Pericardium fibroblast (primary cell): ENCODE measurements at places on chromosomes 3 and 15. TPM values are rescaled to one million over a fixed set of nuclear protein-coding genes. Genes with fewer than 3 reads are reported as not detected.

LIPC gene
- total RNA-seq = 0.43 and 0.47 TPM in 2 replicates

ITIH3 gene
- 0.51 and 10.7 TPM in 2 replicates for total RNA-seq

CACNA2D2 gene
- total RNA-seq = 0.12 TPM in 1 of 2 replicates, not detected in the other

PRKAR2A gene
- 16.3 and 27.3 TPM in 2 replicates for total RNA-seq

POU1F1 gene
- total RNA-seq = not detected in 2 replicates

CLDN16 gene
- not detected in 2 replicates for total RNA-seq

SLC22A13 gene
- total RNA-seq = not detected in 2 replicates

XCR1 gene
- not detected in 2 replicates for total RNA-seq

SEMA3F gene
- total RNA-seq = 26.8 and 43.8 TPM in 2 replicates

KLHL6 gene
- total RNA-seq = not detected in 2 replicates

CAMP gene
- total RNA-seq = not detected in 2 replicates

DAZL gene
- not detected in 2 replicates for total RNA-seq

CCR9 gene
- total RNA-seq = not detected in 2 replicates

UROC1 gene
- not detected in 2 replicates for total RNA-seq

CP gene
- 0.47 TPM in 1 of 2 replicates, not detected in the other for total RNA-seq

MYO5C gene
- total RNA-seq = under 0.01 and 0.34 TPM in 2 replicates

SPATA16 gene
- not detected in 2 replicates for total RNA-seq

TCTA gene
- 16.4 and 41.9 TPM in 2 replicates for total RNA-seq

ISLR2 gene
- total RNA-seq = under 0.01 and 0.09 TPM in 2 replicates

CD200R1 gene
- not detected in 2 replicates for total RNA-seq

TPRG1 gene
- 0.47 and 1.4 TPM in 2 replicates for total RNA-seq

B3GNT5 gene
- total RNA-seq = 5.8 and 6.8 TPM in 2 replicates

SHC4 gene
- total RNA-seq = 0.09 and 5.6 TPM in 2 replicates
